ENCODE measurements at places on chromosomes 11 and 22.

DNA sequence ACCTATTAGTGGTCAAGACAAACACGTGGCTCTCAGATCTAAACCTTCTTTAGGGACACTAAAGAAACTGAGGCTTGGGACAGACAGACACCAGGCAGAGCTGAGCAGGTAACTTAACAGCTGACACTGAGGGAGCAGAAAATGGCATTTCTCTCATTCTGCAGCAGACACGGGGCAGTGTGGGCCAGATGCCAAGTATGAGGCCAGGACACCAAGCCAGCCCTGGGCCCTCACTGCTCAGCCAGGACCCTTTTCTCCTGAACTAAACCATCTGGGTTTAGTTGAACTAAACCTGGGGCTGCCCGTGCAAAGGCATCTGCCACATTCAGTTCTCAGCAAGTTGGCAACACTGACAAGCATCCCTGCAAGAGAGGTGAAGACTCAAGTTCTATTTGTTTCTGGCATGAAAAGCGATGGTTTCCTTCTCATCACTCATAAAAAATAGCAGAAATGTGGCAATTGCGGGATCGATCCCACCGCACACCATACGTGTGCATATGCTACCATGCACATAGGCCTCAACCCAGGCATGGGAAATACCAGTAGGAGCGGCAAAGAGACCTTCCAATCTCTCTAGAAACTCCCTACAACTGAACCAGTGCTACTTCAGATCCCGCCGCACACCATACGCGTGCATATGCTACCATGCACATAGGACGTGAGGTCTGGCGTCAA lies 100.1 kb upstream of the BID start:
- DNase-seq: no peak

GRCh38 chr11:113487622-113488021 lies 12.4 kb upstream of the DRD2 start:
- no peak for DNase-seq

GRCh38 chr11:61075891-61076290 lies 26.4 kb upstream of the CD5 start:
- no peak for DNase-seq

DNA sequence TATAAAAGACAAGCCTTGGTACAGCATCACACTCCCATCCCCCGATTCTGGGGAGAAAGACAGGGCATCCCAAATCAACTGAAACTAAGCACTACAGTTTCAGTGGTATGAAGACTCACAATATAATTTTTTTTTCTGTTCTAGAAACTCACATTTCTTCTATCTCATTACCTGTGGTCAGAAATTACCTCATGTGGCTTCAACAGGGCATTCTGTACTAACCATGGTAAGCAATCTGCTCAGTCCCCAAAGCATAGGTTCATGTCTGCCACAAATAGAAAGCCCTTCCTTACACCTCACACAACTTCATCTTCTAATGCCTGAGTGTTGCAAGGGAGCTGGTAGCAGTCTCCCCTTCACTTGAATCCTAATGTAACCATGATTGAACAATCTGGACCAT lies 147.4 kb upstream of the POU2AF2 start:
- no peak for DNase-seq

DNA sequence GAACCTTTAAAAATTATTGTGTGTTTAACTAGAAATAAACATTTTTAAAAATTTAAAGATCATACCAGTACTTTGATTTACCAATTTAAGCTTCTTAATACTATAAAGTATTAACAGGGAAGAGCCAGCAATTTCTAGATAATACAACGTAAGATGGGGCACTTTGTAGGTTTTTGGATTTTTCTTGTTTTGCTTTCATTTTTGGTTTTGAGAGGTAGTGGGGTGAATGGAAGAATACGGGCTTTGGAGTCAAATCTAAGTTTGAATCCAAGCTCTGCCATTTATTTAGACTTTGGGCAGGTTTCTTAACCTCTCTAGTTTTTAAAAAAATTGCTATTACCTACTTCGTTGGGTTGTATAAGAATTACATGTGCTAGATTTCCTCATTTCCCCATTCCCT lies 44.9 kb downstream of the CSTPP1 start:
- DNase-seq: no peak

DNA sequence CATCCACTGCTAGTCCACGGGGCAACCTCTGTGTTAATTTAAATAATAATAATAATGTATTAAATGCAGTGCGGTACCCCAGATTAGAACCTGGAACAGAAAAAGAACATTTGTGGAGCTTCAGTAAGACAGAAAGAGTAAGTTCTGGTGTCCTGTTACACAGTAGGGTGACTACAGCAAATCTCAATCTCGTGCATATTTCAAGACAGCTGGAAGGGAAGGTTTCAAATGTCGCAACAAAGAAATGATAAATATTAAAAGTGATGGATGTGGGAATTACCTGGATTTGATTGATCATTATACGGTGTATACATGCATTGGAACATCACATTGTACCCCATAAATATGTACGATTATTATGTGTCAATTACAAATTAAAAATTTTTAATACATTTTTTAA lies 1.7 kb upstream of the RAC2 start:
- no peak for DNase-seq

- DNase-seq: no peak
Observed at GRCh38 chr11:92556431-92556830, 331.8 kb downstream of the FAT3 start.

GRCh38 chr11:85431319-85431718 lies 195.8 kb downstream of the DLG2 start:
- DNase-seq: no peak

- peak; percentile 79 for DNase-seq
Observed at GRCh38 chr11:117232092-117232878, at the start of gene RNF214. Gene RNF214, plus strand, starts transcription at chr11:117232671. Its CDS starts 1,602 bp downstream, at chr11:117234273.

DNA sequence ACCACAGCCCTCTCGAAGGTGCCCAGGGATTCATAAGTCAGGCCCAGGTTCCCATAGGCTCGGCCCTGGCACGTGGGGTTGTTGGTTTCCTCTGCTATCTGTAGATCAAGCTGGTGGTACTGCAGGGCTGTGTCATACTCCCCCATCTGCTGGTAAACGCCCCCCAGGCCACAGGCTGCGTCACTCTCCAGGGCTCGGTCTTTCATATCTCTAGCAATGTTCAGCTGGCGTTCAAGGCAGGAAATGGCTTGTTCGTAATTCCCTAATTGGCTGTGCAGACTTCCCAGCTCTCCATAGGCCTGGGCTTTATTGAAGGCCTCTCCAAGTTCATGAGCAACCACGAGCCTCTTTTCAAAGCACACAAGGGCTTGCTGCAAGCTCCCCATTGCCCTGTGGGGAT lies 186.4 kb upstream of the PITPNB start:
- no peak for DNase-seq

- no peak for DNase-seq
Observed at GRCh38 chr22:37448516-37449127, 21.3 kb upstream of the ELFN2 start.

- no peak for DNase-seq
Observed at GRCh38 chr11:129208863-129209262, 16.7 kb upstream of the ARHGAP32 start.

GRCh38 chr22:19169002-19169946 lies 9.3 kb downstream of the SLC25A1 start:
- DNase-seq: no peak

DNA sequence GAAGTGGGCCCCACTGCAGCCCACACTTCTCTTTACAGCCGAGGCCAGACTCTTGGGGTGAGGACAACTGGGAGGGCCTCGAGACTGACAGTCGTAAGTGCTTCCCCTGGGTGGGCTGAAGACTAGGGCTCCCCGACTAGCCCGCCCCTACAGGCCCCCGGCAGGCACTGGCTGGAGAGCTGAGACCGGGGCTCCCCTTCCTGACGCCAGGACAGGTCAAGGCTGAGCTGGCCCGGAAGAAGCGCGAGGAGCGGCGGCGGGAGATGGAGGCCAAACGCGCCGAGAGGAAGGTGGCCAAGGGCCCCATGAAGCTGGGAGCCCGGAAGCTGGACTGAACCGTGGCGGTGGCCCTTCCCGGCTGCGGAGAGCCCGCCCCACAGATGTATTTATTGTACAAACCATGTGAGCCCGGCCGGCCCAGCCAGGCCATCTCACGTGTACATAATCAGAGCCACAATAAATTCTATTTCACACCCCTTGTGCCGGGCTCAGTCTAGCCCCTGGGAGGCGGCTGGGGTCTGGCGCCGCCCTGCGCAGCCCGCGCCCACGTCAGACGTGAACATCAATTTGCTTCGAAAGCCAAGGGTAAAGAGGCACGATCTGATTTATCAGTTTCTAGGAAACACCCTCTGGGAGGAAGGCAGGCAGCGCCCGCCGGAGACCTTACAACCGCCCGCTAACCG lies 13.5 kb downstream of the SCYL1 start:
- no peak for DNase-seq

GRCh38 chr22:27419473-27419872 lies 382.1 kb downstream of the MN1 start:
- no peak for DNase-seq

GRCh38 chr11:11345099-11345498 lies 8.0 kb downstream of the CSNK2A3 start:
- no peak for DNase-seq

- DNase-seq: no peak
Observed at GRCh38 chr11:46710821-46711269, 8.2 kb upstream of the F2 start.

DNA sequence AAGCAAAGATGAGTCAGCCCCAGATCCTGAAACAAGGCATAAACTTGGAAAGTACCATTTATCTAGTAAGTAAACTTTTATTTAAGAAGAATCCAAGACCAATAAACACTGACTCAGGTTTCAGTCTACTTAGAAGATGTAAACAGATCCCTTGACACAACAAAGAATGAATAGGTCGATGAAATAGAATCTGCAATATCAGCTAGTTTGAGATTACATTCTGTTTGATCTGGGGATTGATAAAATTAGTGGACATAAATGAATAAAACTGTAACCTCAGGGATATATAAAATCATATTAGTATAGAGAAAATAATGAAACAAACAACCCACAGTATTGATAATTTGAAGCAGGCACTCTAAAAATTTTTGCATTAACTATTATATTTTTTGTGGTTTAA lies 708.9 kb downstream of the FAM181B start:
- DNase-seq: no peak

DNA sequence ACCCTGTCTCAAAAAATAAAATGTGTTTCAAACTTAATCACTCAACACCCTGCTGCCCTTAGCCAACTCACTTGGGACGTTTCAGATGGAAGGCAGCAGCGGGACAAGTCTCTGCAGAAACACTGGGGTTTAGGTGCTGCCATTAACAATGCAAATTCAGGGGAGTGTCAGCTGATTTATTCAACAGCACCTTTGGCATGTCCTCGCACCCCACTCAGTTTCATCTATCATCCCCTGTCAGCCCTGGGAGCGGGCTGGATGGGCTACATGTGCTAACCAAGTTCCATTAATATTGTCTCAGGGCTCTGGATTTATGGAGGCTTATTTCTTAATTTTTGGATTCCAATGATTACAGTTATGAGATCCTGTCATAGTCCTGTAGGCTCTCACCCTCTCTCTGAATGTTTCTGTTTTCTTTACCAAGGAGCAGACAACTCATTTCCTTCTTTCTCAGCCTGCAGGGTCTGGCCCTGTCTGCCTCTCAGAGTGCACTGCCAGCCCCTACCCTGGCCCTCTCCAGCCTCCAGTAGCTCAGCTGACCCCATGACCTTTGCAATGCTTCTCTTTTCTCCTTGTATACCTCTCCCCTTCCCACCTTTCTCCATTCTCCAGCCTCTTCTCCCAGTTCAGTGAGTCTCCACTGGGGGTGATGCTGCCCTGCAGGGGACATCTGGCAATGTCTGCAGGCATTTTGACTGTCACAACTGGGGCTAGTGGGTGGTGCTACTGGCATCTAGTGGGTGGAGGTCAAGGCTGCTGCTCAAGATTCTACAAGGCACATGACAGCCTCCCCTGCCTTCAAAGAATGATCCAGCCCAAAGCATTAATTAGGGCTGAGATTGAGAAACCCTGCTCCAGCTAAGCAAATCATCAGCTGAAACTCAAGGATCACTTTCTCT lies 79.0 kb downstream of the APIP start:
- DNase-seq: no peak

GRCh38 chr11:13311570-13311969 lies 34.0 kb downstream of the BMAL1 start:
- no peak for DNase-seq

DNA sequence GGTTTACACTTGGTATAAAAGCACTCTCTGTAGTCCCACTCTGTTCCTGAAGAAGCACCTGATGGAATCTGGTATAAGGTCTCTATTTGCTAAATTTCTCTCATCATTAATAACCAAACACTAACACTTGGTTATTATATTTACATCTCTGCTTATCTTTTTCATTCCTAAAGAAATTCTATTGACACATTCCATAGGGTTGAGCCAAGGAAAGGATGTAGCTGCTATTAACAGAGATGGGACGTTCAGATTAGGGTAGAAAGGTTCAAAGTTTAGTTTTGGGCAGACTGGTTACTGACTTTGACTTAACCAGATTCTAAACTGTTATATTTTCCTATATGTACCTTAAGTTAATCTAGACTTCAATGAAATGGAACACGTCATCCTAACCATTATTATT lies 91.5 kb downstream of the RSF1 start:
- no peak for DNase-seq

Data from stimulated activated CD4-positive, alpha-beta T cell treated with anti-CD3 and anti-CD28 coated beads, Interleukin-12 subunit alpha, Interleukin-12 subunit beta, amount 100 ng/mL, for 4 hours (primary cell).